ENCODE measurements at places on chromosomes 4 and X.

DNA sequence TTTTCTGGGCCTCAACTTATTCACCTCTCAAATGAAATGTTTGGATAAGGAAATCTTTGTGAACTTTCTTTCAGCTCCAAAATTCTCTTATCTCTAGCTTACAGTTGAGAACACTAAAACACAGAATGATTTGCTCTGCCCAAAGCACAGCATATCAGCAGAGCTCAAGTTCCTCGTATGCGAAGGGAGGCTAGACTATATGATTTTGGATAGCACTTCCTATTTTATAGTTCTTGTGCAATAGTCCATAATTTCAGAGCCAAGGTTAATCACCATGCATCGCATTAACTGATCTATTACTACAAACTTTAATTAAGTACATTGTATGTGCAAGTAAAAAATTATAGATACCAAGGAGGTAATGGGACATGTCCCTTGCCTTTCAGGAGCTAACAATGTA, 27.0 kb upstream of the KLHL13 start:
- DNase-seq = no peak

DNA sequence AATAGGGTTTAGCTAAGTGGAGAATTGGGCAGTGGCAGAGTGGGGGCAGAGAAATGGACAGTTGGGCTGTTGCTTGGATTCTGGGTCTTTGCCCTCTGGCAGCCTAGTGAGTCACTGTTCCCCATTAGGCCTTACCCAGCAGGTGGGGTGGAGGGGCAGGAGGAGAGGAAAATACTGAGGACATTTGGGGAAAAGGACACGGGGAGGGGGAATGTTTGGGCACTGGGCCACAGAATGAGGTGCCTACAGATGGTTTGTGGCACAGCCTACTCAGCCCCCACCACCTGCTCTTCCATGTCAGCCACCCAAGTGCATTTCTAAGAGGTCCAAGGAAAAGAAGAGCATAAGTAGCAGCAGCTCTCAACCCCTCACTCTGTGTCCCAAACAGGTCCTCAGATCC, 13.0 kb downstream of the SLC16A2 start:
- DNase-seq = no peak

GRCh38 chr4:141022111-141022695, 111.1 kb downstream of the RNF150 start:
- DNase-seq = no peak

GRCh38 chr4:151267822-151268535, 9.0 kb upstream of the PRSS48 start:
- DNase-seq = no peak

DNA sequence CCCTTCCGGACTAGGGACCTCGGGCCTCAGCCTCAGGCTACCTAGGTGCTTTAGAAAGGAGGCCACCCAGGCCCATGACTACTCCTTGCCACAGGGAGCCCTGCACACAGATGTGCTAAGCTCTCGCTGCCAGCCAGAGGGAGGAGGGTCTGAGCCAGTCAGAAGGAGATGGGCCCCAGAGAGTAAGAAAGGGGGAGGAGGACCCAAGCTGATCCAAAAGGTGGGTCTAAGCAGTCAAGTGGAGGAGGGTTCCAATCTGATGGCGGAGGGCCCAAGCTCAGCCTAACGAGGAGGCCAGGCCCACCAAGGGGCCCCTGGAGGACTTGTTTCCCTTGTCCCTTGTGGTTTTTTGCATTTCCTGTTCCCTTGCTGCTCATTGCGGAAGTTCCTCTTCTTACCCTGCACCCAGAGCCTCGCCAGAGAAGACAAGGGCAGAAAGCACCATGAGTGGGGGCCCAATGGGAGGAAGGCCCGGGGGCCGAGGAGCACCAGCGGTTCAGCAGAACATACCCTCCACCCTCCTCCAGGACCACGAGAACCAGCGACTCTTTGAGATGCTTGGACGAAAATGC, at the start of gene WAS:
Gene WAS, plus strand, starts transcription at position 389 of the 572 bp plus-strand sequence. Its CDS starts 55 bp downstream, at position 444.
- peak; percentile 45 for DNase-seq

GRCh38 chr4:186762361-186762760, 38.7 kb upstream of the FAT1 start:
- no peak for DNase-seq

GRCh38 chr4:109589119-109589518, 29.1 kb downstream of the MCUB start:
- no peak for DNase-seq

DNA sequence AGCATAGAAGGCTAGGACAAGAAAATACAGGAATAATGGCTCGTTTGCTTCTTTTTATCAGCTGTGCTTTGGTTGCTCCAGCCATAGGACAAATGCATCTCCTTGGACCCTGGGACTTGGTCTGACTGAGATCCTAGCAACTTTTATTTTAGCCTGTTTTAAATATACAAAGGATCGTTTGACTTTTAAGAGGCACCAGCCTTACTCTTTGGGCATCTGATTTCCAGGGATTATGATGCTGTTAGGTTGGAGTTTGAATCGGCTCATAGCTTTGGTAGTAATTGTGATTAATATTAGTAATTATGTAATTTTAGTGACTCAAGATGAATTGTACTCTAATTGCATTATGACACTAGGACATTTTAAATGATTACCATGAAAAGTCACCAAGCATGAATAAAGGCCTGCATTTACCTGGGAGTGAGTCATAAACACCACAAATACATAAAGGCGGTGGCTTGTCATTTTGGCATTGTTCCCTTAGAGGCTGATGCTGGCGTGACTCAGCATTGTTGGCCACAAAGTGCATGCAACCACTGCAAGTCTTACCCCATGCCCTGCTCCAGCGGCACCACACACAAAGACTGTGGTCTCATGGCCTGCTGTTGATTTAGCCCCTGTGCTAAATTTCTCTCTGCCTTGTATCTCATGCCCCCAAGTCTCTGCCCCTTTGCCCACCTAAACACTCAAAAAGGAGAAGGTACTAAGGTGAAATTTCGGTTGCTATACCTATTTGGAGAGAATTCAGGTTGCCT, 12.4 kb downstream of the GPAT3 start:
- peak; percentile 79 for DNase-seq

DNA sequence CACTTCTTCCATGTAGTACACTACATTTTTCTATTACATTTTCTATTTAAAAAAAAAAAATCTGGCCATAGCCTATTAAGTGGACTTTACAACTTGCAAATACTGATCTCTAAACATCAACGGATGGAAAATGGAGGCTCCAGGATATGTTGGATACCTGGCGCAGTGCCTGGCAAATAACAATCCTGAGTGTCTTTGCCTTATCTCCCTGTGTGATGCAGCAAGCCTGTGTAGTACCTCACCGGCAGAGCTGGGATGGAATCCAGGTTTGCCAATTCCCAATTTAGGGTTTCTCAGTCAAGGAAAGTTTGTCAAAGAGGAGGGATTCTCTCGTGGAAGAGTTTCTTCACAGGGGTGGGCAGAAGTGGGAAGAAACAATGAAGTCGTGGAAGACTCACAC, 93.2 kb downstream of the KDR start:
- no peak for DNase-seq
